GM04504 (cell line): ENCODE measurements at places on chromosomes 5 and 9.
A peak's percentile ranks its signal among the peaks of the same experiment; 100 is the strongest.

GRCh38 chr9:131839281-131840084, 99.6 kb upstream of the RAPGEF1 start:
- peak; percentile 62 for DNase-seq

- no peak for DNase-seq
Measured at GRCh38 chr9:127114606-127115005, 7.8 kb downstream of the ANGPTL2 start.

- DNase-seq, result no peak
Measured at GRCh38 chr5:109469896-109470662, 60.3 kb upstream of the PJA2 start.

GRCh38 chr9:92770360-92770995, 5.8 kb upstream of the BICD2 start:
- no peak for DNase-seq

DNA sequence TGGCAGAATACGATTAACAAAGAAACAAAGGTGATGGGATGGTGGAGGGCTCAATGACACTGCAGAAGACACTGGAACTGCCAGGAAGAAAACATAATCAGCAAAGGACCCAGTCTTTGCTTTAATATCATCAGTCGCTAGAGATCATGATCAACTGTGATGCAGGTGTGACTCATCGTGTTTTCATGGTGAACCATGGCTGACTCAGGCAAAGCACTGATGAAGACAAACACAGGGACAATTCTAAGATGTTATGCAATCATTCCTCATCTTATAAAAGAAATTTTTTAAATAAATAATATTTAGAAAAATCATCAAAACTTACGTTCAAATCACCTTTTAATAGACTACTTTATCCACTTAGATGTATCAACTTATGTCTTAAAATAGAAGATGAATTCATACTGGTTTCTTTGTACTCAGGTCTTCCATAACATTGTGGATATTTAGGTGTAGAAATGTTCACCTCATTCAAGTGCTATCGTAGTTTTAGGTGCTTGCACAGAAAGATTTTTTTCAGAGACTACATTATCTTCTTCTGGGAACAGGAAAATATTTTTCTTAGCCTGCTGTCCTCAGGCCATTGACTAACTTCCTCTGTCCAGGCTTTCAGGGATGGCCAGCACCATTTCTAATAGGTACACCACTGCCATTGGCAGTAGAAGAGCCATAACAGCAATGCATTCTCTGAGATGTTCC, 673.4 kb upstream of the MEF2C start:
- peak; percentile 58 for DNase-seq

DNA sequence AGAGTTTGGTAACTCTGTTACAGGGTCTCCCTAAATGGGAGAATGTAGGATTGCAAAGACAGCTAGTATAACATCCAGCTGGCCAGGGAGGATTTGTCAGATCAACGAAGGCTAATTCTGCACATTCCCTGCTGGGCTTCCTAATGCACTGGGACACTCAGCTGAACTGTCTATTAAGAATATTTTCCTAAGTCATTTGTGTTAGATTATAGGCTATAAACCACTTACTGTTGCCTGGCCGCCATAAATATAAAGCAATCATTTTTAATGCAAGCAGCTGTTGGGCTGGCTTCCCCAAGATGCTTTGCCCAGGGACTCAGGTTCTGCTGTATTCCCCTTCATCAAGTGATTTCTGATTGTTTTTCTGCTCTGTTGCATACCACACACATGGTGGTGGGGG, 35.3 kb upstream of the SLIT3 start:
- DNase-seq, result no peak

- no peak for DNase-seq
Measured at GRCh38 chr9:133916159-133916541, 76.0 kb downstream of the VAV2 start.

GRCh38 chr5:115262011-115262320, 711 bp downstream of the PGGT1B start:
- no peak for DNase-seq

GRCh38 chr5:56454219-56454862, 221.2 kb upstream of the ANKRD55 start:
- no peak for DNase-seq

DNA sequence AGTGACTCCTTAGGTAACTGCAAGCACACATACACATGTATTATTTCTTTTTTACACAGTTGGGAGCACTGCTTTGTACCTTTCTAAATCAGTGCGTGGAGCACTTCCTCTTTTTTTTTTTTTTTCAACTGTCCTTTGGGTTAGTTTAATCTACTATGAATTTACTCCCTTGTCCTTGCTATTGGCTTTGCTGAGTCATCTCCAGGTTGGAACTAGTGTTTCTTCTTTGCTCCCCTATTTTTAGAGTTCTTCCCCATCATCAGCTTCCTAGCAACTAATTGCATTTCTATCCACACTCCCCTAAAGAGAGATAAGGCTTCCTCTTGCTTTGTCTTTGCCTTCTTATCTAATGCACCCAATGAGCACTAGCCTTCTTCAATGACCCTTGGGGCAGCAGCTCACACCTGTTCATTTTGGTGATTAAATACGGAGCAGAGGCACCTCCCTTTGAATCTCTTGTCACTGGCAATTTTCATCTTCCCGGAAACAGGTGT, 24.3 kb downstream of the S100Z start:
- DNase-seq, result no peak
